ENCODE measurements at places on chromosomes 13 and 19.

- DNase-seq: no peak
These were observed 98.8 kb downstream of the EPSTI1 start for GRCh38 chr13:42893214-42893671.

DNA sequence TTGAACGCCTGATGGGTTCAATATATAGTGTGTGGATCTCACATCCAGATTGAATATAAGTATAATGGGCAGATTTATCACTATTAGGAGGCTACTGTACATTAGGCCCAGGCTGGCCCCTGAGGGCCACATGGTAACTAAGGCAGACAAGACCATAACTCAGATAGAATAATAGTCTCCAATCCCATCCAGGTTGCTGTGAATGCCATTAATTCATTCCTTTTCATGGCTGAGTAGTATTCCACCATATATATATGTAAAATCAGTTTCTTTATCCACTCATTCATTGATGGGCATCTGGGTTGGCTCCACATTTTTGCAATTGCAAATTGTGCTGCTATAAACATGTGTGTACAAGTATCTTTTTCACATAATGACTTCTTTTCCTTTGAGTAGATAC, 8.1 kb upstream of the PMIS2 start:
- no peak for DNase-seq

DNA sequence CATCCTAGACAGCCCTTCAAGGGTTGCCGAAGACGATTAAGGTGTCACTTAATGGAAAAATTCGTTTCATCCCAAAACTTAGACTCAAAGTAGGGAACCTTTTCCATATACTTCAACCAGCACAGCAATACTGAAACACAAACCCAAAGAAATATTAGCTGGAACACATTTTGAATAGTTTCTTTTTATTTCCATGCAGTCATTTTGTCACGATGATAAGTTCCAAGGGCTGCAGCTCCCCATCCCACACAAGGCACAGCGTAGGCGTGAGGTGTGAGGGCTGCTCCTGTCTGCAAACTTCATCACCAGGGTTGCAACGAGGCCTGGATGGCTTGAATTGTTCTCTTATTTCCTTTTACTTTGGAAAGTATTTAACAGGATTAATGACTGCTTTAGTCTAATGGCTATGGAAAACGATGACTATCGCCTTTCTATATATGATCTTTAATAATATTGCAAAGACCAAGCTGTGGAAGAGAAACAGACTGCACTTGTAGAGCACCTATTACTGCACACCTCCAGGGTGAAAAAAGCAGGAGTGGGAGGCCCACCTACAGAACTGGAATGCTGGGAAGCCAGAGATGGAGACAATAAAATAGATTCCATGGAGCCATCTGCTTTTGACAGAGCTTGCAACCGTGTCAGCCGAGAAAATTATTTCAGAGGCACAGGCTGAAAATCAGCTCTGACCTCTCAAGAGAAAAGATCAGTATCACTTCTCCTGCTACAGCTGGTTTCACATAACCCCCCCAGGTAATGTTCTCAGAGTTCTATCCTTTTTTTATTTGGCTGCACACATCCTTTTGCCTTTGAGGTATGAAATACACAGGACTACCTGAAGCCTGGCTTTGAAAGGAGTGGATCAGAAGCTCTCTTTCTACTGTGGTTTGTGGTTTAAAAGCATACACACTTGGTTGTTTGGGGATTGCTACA, 274.5 kb upstream of the NBEA start:
- no peak for DNase-seq

- no peak for DNase-seq
These were observed 143.9 kb downstream of the COL4A1 start for GRCh38 chr13:110162866-110163658.

DNA sequence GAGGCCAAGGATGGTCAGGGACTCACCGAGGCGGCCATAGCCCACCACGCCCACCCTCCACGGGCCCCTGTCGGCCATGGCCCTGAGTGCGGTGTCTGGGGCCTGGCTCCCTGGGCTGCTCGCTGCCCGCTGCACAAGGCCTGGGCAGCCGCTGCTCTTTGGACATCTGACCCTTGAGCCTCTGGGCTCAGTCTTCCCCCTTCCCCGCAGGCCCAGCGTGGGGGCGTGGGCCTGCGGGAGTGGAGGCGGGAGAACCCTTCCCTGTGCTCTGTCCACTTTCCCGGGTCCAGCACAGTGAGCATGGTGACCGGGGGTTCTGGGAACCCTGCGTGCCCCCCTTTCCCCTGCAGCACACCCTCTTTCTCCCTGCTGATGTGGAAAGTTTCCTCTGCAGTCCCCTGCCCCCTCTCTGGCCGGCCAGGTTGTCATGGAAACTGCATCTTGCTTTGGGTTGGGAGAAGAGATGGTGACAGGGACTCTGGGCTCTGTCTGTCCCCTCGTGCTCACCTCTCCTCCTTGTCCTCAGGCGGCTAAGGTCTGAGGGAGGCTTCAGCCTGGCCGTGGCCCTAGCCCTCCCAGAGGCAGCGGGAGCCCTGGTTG, at the start of gene ASPDH:
Gene ASPDH (minus strand): TSS at position 168 of the 600 bp plus-strand sequence. CDS start 90 bp downstream, at position 78.
- peak; percentile 29 for DNase-seq

- no peak for DNase-seq
These were observed 756.7 kb downstream of the UQCRFS1 start for GRCh38 chr19:28456252-28456651.

Data from NCI-H524 (cell line).